Amniotic stem cell (primary cell): ENCODE measurements at places on chromosomes 3 and 15.

DNA sequence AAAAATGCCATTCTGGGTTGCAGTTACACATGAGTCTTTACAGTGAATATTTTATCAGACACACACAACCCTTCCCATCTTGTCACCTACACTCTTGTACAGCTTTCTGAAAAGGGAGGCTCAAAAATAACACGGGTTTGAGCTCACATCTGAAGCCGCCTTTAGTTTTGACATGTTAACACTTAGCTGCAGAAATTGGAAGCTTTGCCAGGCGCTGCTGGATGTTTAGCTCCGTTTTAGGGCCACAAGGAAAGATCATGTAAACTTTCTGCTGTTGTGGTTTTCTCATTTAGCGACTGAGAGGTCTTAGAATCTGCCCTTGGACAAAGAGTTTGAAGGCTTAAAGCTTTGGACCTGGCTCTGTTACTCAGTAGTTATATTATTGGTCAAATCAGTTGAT, 120.1 kb downstream of the OXNAD1 start:
- no peak for DNase-seq

DNA sequence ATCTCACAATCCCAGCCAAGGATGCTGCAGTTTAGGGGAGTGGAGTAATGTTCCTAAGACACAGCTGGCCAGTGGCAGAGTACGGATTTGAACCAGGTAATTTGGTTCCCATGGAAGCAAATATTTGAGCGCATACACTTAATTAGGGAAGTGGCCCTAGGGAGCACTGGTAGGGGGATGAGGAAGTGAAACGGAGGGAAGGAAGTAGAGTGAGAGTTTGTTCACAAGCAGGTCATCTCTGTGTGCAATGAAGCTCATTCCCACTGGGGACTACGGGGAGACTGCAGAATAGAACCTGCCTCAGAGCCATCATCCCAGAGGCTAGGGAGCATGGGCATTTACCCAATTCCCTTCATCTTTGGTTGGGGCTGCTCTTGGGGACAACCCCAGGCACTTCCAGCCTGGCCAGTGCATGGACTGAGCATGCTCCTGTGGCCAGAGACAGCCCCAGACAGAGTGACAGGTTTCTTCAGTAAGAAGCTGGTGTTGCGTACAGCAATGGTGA, 317.2 kb upstream of the PROK2 start:
- DNase-seq = no peak

DNA sequence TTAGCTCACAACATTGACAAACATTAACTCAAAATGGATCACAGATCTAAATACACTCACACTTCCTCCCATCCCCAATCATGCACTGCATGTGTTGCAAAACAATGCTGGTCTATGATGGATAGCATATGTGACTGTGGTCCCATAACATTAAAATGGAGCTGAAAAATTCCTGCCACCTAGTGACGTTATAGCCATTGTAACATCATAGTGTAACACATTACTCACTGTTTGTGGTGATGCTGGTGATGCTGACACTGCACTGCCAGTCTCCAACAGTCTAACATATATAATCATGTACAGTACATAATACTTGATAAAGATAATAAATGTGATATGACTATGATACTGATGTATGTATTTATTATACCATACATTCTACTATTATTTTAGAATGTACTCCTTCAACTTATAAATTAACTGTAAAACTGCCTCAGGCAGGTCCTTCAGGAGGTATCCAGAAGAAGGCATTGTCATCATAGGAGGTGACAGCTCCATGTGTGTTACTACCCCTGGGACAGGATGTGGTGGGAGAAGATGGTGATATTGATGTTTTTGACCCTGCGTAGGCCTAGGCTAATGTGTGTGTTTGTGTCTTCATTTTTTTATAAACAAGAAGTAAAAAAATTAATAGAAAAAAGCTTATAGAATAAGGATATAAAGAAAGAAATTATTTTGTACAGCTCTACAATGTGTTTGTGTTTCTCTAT, 41.3 kb downstream of the TXNRD3 start:
- no peak for DNase-seq

GRCh38 chr3:133211449-133211848, 173.3 kb downstream of the TMEM108 start:
- DNase-seq = no peak
